ENCODE measurements at places on chromosomes 12 and 14. TPM values are rescaled to one million over a fixed set of nuclear protein-coding genes. Genes with fewer than 3 reads are reported as not detected.

DNA sequence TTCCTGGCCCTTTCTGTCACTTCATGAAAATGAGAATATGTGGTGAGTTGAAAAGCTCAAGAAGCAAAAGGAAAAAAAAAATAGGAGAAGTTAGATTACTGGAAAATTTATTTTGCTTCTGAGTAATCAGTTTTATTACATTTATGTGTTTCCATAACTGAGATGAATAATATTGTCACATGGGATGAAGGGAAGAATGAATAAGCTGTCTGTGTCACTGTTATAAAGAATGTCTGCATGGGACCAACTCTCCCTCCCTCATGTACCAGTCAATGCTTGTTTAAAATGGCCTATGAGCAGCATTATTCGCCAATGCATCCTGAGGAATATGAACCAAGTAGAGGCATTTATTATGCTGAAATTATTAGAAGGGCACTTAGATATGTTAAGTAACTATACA, 246.3 kb downstream of the PRKD1 start:
- H3K27ac ChIP-seq: no peak overlapping the region
- peaks cover 10% of the 10 kb centered on the region for H3K4me1 ChIP-seq
- no peaks in the 10 kb centered on the region for H3K36me3 ChIP-seq
- no peak overlapping the region for H3K4me3 ChIP-seq

GRCh38 chr12:48813465-48814261, 4.6 kb upstream of the CACNB3 start:
- no peaks in the 10 kb centered on the region for H3K36me3 ChIP-seq
- H3K4me3 ChIP-seq: peak overlapping the region; percentile 78
- H3K27ac ChIP-seq: peak overlapping the region; percentile 84

DNA sequence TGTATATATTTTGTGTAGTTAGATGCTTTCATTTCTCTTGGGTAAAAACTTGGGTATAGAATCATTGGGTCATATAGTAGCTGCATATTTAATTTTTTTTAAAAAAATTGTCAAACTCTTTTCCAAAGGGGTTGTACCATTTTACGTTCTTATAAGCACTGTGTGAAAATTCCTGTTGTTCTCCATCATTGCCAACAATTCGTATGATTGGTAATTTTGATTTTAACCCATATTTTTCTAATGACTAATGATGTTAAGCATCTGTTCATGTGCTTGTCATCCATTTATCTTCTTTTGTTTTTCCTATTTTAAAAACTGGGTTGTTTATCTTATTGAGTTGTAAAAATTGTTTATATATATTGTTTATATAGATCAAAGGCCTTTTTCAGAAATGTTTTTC, 77.4 kb downstream of the OTOGL start:
- H3K4me1 ChIP-seq: no peaks in the 10 kb centered on the region
- no peak for DNase-seq
- no peaks in the 10 kb centered on the region for H3K27me3 ChIP-seq
- H3K4me3 ChIP-seq: no peak overlapping the region
- H3K27ac ChIP-seq: no peak overlapping the region

DNA sequence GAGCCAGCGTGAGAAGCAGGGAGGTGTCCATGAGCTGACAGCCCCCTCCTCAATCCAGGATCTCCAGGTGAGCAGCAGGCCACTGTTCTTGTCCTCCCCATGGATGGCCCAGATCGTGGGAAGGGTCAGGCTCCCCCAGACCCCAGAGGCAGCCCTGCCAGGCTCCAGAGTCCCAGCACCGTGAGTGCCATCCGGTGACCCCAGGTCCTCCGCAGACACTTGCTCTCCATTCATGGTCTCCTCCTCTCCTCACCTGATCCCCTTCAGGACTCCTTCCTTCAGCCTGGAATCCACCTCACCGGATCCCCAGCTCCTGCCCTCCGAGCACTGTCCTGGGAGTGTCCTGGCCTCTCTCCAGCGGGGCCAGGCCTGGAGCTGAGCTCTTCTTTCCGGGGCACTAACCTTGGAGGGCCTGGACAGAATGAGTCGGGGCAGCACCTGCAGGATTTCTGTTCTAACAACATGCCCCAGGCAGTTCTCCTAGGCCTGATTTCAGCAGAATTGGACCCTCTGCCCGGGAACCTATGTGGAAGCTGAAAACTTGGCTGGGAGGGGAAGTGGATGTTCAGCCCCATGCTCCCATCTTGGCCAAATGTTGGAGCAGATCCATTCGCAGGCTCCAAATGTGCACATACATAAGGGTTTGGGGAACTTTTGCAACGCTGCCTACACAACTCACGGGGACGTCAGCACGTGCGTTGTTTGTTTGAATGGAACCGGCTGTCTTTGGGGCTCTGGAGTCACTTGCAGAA, 341.6 kb upstream of the SFSWAP start:
- no peaks in the 10 kb centered on the region for H3K27me3 ChIP-seq
- H3K4me1 ChIP-seq: peaks cover 27% of the 10 kb centered on the region
- no peak overlapping the region for H3K4me3 ChIP-seq

DPY19L2 gene
- total RNA-seq: 75.6 TPM

DNA sequence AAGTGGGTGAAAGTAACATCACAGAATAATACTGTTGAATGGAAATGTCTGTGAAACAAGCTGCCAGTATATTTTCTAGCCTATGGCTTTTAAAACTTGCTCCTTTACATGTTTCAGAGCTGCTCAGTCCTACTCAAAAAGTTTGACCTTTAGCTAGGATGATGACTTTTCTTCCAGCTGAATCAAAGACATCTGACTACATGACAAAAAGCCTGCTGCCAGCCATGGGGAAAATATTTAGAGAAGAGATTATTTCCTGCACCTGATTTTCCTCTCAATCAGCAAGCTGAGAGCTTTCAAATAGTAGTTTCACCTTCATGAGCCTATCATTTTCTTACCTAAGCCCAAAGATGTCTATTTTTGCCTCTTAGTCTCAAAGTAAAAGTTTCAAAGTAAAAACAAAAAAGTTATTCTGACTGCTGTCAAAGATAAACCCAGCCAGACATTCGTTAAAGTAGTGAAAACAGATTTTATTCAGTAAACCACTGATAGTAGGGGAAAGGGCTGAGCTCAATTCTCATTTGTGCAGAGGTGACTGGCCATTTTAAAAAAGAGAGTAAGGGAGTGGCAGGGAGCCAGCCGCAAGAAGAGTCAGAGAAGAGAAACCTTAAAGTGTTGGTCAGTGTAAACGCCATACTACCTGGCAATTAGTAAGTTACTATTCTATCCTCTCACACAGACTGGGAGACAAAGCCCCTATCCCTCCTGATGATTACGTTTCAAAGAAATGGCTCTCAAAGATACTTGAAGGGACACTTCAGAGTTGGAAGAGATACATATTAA, 2.2 kb downstream of the ATP6V1D start:
- H3K4me3 ChIP-seq: no peak overlapping the region
- no peaks in the 10 kb centered on the region for H3K27me3 ChIP-seq
- peaks cover 24% of the 10 kb centered on the region for H3K4me1 ChIP-seq
- DNase-seq: no peak

DNA sequence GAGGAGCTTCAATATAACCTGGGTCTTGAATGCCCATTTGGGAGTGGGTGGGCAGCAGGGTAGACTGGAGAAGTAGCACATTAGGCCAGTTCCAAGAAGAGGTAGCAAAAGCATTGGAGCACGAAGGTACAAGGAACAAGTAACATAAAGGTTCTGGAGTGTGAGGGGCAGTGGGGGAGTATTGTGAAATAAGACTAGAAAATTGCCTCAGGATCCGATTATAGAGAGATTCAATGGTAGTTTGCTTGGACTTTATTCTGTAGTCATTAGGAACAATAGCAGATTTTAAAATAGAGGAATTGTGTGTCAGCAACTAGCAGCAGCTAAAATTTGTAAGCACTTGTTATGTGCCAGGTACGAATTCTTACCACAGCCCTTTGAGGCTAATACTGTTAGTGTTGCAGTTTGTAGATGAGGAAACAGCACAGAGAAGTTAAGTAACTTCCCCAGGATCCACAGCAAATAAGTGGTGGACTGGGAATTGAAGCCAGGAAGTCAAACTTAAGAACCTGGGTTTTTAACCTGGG, 61.8 kb downstream of the PPFIBP1 start:
- H3K27me3 ChIP-seq: no peaks in the 10 kb centered on the region
- no peaks in the 10 kb centered on the region for H3K36me3 ChIP-seq
- H3K27ac ChIP-seq: peak overlapping the region; percentile 86
- no peak for DNase-seq

CLEC4A gene
- 3.5 TPM for total RNA-seq

- H3K27ac ChIP-seq: peak overlapping the region; percentile 81
- no peaks in the 10 kb centered on the region for H3K36me3 ChIP-seq
- peaks cover 47% of the 10 kb centered on the region for H3K4me1 ChIP-seq
Measured at GRCh38 chr12:116599285-116600136, 40.3 kb downstream of the MAP1LC3B2 start.

- DNase-seq: no peak
- no peaks in the 10 kb centered on the region for H3K27me3 ChIP-seq
- H3K4me1 ChIP-seq: no peaks in the 10 kb centered on the region
- no peaks in the 10 kb centered on the region for H3K36me3 ChIP-seq
- no peak overlapping the region for H3K4me3 ChIP-seq
Measured at GRCh38 chr12:7344833-7345606, 41.1 kb downstream of the ACSM4 start.

- no peaks in the 10 kb centered on the region for H3K27me3 ChIP-seq
- no peaks in the 10 kb centered on the region for H3K36me3 ChIP-seq
- no peak for DNase-seq
- H3K27ac ChIP-seq: no peak overlapping the region
- no peak overlapping the region for H3K4me3 ChIP-seq
- peaks cover 6% of the 10 kb centered on the region for H3K4me1 ChIP-seq
Measured at GRCh38 chr14:20618271-20618749, 23.2 kb downstream of the OR6S1 start.

GRCh38 chr12:74598819-74599218, 61.2 kb downstream of the ATXN7L3B start:
- H3K36me3 ChIP-seq: no peaks in the 10 kb centered on the region
- H3K27me3 ChIP-seq: no peaks in the 10 kb centered on the region
- H3K4me3 ChIP-seq: no peak overlapping the region
- H3K27ac ChIP-seq: no peak overlapping the region

MIS18BP1 gene
- total RNA-seq: 60.8 TPM

OR4K1 gene
- not detected for total RNA-seq

GRCh38 chr14:100165376-100165775, 5.9 kb upstream of the DEGS2 start:
- H3K4me3 ChIP-seq: peak overlapping the region; percentile 2
- no peak for DNase-seq
- no peaks in the 10 kb centered on the region for H3K36me3 ChIP-seq
- no peaks in the 10 kb centered on the region for H3K4me1 ChIP-seq
- H3K27ac ChIP-seq: no peak overlapping the region
- H3K27me3 ChIP-seq: no peaks in the 10 kb centered on the region

- no peaks in the 10 kb centered on the region for H3K36me3 ChIP-seq
- no peak overlapping the region for H3K27ac ChIP-seq
Measured at GRCh38 chr12:29225834-29226233, 76.8 kb downstream of the FAR2 start.

DNA sequence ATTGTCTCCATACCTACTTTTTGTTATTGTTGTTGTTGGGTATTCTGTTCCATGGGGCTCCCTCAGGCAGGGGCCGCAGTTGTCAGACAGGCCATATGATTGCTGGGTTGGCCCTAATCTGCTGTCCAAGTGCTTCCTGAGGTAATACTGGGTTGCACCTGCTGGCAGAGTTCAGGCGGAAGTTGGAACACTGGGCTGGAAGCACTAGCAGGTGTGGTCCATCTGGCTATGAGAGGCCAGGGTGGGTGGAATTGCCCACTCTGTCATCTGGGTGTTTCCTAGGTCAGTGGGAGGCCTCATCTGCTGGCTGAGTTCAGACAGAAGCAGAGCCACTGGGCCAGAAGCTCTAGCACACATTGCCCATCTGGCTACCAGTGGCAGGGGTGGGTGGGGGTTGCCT, 81.3 kb upstream of the NID2 start:
- no peak overlapping the region for H3K4me3 ChIP-seq
- no peaks in the 10 kb centered on the region for H3K27me3 ChIP-seq
- no peaks in the 10 kb centered on the region for H3K4me1 ChIP-seq
- H3K36me3 ChIP-seq: no peaks in the 10 kb centered on the region
- no peak for DNase-seq

- peaks cover 4% of the 10 kb centered on the region for H3K4me1 ChIP-seq
- no peaks in the 10 kb centered on the region for H3K27me3 ChIP-seq
- H3K4me3 ChIP-seq: no peak overlapping the region
- no peaks in the 10 kb centered on the region for H3K36me3 ChIP-seq
Measured at GRCh38 chr14:80926397-80927082, 15.0 kb downstream of the CEP128 start.

- peaks cover 19% of the 10 kb centered on the region for H3K4me1 ChIP-seq
- no peak overlapping the region for H3K27ac ChIP-seq
- no peak overlapping the region for H3K4me3 ChIP-seq
- DNase-seq: no peak
- H3K27me3 ChIP-seq: no peaks in the 10 kb centered on the region
Measured at GRCh38 chr12:104526751-104527150, 70.0 kb downstream of the CHST11 start.

DNA sequence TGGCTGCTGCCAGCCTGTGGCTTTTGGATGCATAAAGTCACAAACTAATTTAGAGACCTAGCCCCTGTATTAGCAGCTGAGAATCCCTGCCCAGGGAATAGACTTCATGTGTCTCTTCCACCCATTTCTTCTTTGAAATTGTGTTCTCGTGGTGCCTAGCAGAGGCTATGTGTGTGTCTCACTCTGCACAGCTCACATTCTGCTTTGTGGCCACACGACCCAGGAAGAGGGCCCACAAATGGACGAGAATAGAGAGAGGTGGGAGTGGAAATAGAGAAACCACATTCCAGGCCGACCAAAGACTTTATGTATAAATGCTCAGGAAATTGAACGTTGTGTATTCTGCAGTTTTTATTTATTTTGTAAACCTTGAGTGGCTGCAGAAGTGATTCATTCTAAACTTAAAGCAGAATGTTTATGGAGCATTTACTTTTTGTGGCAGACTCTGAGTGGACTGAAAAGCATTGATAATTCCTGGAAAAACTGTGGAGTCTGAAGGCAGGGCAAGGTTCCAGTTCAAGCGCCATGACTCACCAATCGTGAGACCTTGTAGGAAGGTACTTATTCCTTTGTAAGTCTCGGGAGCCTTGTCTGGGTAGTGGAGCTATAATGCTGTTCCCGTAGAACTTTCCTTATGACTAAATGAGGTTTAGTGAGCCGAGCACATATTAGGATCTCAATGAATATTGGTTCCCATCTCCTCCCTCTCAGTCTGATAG, 9.1 kb downstream of the B4GALNT3 start:
- no peaks in the 10 kb centered on the region for H3K27me3 ChIP-seq
- H3K4me3 ChIP-seq: no peak overlapping the region
- no peaks in the 10 kb centered on the region for H3K4me1 ChIP-seq
- H3K27ac ChIP-seq: no peak overlapping the region
- no peaks in the 10 kb centered on the region for H3K36me3 ChIP-seq

SLCO1C1 gene
- total RNA-seq: 1.1 TPM

- H3K4me3 ChIP-seq: peak overlapping the region; percentile 79
- peak; percentile 58 for DNase-seq
Measured at GRCh38 chr14:51093371-51094281, 1.3 kb downstream of the TRIM9 start.

SLC35F4 gene
- total RNA-seq: 2.3 TPM
